ENCODE measurements at places on chromosomes 1 and 21. TPM values are rescaled to one million over a fixed set of nuclear protein-coding genes. Genes with fewer than 3 reads are reported as not detected.

WDR64 gene
- not detected for total RNA-seq

PTPRU gene
- 4.9 TPM for total RNA-seq

CCDC181 gene
- 4.3 TPM for total RNA-seq

SYCP1 gene
- not detected for total RNA-seq

ZSCAN20 gene
- 3.6 TPM for total RNA-seq

PLCH2 gene
- total RNA-seq: not detected

ADAMTS5 gene
- 0.15 TPM for total RNA-seq
